SHP77 (cell line): ENCODE measurements at places on chromosomes 6 and 20.

- DNase-seq = no peak
Observed at GRCh38 chr6:31615748-31616147, 714 bp downstream of the AIF1 start.

DNA sequence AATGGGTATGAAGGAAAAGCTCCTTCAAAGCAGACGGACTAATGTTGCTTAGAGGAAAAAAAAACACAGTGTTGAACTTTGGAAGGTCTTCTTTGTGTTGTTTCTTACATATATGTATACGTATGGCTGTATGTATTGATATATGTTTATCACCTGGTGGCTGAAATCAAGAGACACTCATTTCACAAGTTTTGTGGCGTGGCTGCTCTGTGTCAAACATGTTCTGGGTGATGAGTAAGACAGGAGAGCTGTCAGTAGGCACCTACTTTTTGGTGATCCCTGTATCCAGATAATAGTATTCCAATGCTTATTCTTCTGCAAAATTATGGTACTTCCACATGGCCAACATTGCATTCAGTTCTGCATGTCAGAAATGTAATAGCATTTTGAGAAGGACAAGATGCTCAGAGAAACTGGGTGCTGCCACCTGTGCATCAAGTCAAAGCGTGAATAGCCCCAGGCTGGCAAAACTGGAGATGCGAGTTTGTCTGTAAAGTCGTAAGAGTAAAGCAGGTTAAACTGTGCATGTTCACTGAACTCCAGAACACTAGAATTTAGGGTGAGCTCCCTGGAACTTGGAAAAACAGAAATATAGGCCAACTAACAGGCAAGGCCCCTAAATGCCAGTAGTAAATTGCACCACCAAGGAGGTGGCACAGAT is 67.9 kb downstream of the ARMC2 start:
- no peak for DNase-seq

- no peak for DNase-seq
Observed at GRCh38 chr6:26233649-26234420, 131.2 kb upstream of the BTN3A2 start.

- no peak for DNase-seq
Observed at GRCh38 chr6:2554651-2555260, 196.0 kb downstream of the MYLK4 start.

DNA sequence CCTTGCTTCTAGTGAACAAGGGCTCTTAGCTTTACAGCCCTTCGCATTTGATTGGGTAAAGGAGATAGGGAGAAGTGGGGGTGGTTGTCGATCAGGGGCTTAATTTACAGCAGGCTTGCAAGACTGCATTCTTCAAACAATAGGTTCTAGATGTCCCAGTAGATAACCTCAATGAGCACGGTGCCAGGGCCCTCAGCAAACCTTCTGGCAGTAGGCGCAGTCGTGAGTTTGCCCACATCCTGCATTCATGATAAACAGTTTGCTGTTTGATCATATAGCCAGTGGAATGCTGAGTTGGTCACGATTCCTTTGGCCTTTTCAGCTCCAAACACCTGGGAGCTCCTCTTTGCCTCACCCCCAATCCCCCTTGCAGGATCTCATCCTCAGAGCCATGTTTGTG is 27.5 kb downstream of the SUN5 start:
- no peak for DNase-seq

DNA sequence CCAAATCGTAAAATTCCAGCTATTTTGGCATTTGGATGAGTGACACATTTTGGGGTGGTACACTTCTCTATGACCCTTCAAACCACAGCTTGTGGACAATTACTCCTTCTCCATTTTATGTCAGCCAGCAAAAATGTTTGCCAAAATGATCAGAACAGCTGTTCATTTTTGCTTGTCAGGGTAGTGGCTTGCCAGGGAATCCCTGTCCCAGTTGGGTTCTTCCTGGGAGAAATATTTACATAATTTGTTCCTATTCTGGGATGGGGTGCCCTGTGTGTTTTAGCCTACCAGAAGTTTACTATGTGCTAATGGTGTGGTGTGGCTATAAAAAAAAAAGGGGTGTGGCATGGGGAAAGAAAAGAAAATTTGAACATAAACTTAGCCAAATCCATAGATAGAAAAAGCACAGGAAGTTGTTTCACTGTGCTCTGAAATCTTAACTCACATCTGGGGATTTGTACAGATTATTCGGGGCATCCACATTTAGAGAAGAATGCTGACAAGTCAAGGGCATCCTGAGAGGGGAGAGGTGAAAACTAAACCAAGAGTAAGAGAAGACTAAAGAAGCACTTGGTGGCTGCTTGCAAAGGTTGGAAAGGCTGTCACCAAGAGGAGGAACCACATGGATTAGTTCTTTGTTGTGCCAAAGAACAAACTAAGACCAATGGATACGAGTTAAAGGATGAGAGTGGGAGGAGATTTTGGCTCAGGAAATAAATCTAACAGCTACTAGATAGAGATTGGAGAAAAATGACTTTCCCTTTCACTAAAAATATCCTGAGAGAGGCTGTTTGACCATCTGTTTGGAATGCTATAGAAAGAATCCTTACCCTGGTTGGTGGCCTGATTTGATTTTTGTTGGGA is 55.2 kb upstream of the RBM24 start:
- no peak for DNase-seq

DNA sequence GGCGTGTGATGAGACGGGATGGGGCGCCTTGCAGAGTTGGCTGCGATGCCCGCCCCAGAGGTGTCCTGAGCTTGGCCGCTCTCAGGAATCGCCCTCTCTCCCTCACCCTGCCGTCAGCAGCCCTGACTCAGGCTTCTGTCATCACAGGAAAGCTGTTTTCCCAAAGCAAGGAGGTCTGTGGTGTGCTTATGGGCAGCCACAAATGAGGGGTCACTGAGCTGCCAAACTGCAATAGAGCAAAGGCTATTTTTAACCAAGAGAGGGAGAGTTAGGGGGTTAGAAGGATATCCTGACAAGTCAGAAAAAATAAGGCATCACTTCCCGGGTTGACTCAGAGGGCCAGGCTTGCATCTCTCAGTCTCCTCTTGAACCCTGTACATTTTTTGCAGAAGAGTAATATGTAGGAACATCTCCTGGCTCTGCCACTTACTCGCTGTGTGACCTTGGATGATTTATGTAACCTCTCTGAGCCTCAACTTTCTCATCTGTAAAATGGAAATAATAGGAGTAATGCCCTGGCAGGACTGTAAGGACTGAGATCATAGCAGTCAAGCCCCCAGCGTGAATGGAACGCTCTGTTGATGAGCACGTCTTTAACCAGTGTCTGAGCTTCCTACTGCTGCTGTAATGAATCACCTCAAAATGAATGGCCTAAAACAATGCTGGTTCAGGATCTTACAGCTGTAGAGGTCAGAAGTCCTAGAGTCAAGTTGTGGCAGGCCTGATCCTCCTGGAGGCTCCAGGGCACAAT is 181.9 kb downstream of the NFATC2 start:
- no peak for DNase-seq
